Muscle of back (tissue), 13 donors: ENCODE measurements at places on chromosomes 1 and 21. TPM values are rescaled to one million over a fixed set of nuclear protein-coding genes. Genes with fewer than 3 reads are reported as not detected.

FOXO6 gene
- polyA plus RNA-seq: 8.6 TPM

LRRC71 gene
- 0.22 TPM for polyA plus RNA-seq

FCMR gene
- 2.2 TPM for polyA plus RNA-seq

C1orf185 gene
- polyA plus RNA-seq: not detected
